ENCODE measurements at places on chromosomes 6 and 20.

GRCh38 chr6:43707767-43708166 lies 20.2 kb upstream of the MRPS18A start:
- no peak for DNase-seq

- DNase-seq: no peak
Measured at GRCh38 chr6:84227044-84227433, 404 bp downstream of the CEP162 start.

DNA sequence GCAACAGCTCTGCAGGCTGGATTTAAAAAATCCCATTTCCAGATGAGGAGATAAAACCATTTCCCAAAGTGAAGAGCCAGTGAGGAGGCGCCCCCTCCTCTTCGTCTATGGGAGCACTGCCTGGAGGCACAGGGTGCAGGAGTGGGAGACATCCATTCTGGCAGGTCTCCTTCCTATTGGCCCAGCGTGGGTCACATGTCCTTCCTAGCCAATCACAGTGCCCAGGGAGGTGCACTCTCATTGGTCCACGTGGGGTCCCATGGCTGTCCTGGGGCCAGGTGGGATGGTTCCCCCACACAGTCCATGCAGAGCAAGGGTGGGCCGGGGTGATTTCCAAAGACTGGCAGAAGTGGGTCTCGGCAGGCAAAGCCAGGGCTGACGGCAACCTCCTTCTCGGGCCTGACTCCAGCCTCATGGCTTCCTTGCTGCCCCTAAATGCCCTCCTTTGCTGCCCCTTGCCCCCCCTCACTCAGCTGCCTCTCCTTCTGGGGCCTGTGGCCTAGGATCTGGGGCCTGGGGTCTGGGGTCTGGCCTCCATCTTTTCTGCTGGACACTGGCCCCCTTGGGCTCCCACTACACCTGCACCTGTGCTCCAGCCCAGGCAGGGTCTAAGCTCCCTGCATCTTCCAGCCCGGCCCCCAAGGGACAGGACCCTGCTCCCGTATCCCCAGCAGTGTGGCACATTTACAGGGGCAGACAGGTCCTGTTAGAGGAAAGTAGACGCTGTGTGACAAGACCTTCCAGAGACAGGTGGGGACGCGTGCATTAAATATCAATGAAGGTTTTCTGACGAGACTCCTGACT lies 231.7 kb downstream of the TAF4 start:
- DNase-seq: no peak

DNA sequence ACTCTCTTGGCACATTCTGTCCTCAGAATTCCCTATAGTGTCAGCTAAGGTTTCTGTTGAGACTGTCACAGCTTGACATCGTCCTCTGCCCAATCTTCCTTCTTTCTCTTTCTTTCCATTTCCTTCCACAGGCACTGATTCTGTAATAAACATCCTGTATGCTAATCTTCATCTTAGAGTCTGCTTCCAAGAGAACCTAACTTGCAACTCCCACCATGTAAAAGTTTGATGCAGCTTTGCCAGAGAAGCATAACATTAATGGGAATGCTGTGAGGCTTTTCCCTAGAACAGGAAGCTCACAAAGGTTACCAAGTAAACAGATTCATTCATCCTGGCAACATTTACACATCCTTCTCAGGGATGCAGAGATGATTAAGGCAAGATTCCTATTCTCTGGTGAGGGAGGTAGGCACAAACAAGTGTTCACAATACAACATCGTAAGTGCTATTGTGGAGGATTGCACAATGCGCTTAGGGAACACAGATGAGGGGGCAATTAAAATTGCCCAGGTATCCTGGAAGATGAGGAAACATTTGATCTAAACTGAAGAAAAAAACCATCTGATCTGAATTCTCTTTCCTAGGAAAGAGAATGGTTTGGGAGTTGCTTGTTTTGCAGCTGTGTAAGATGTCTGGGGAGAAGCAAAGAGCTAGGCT lies 74.7 kb downstream of the GRM1 start:
- no peak for DNase-seq

DNA sequence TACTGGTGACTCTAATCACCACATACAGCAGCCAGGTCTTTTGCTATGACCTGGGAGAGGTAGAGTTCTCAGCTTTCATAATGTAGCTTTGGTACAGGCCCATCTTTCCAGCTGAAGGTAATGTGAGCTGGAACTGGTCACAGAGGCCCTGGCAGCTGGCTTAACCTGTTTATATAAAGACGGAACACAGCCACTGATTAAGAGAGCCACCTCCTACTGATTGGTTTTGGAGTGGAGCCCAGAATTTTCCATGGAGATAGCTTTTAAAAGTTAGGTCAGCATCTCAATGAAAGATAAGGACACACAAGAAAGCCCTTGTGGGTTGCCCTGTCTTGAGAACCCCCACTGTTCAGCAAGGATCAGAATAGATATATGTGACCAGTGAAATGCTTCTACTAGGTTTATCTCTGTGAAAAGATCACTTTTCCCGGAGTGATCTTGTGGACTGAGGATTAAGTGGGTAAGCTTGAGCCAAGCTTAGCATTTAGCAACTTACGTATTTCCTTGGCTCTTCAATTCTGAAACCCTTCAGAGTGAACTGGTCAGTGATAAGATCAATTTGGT lies 213.7 kb upstream of the CITED2 start:
- DNase-seq: no peak

GRCh38 chr6:35262596-35262995 lies 3.1 kb downstream of the ZNF76 start:
- peak; percentile 25 for DNase-seq

DNA sequence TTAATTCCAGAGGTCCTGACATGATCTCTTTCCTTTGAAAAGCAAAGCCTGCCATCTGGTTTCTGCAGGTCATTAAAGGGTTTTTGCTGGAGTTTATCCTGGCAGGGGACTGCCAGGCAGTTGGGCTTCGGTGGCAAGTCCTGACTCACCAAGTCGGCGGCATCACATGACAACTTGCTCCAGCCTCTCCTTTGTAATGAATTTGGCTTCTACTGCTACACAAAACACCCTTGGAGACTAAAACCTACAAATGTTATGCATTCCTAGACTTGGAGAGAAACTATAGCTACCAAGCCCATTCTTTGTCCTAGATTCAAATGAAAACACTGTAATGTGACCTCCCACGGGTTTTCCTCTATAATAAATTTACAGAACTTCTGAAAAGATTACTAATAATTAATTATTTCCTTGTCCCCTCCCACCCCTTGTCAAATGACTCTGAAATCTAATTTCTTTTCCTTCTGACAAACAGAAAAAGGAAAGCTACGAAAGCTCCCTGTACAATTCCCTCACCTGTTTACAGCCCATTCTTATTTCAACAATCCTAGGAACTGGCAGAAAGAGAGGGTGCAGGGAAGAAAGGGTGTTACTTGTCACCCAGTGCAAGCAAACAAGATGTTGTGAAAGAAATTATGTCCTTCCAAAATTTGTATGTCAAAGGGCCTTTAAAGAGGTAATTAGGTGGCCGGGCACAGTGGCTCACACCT lies 62.9 kb downstream of the QRSL1 start:
- peak; percentile 5 for DNase-seq

- no peak for DNase-seq
Measured at GRCh38 chr20:50977066-50978021, 18.7 kb downstream of the MOCS3 start.

DNA sequence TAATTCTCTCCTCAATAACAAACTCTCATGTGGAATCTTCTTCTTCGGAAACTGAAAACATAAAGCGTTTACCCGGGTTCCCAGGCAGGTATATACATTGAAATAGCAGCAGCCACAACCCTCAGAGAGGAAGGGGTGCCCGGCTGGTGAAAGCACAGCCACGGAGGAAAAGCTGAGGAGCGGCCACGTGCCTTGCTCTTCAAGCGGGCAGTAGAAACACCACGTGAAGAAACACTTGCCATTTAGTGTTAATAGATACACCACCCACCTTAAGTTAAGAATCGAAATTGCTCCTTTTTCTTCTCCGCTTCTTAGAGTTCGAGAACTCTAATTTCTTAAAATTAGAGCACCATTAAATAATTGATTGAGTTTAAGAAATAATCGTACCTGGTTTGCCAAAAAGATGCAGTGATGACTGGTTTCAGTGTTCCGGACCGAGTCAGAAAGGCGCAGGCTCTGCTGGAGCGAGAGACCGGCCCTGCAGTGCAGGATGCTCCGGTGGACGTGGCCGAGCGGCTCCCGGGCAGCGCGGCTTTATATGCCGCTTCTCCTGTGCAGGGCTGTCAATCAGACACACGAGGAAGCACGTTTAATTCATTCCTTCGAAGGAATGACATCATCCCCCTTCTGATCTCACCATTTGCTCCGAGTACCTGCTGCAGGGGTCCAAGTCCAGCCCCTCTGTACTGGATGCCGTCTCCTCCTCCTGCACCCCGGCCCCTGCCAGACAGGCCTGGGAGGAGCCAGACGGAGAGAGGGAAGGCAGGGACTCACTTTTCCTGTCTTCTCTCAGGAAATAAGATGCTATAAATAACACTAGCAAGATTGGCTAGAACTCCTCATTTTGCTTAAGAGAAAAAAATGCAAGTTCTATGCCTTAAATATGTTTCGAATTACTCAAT lies at the start of gene THBS2:
THBS2 (minus strand) TSS at position 510 of the 902 bp plus-strand sequence. CDS start 3,062 bp downstream, outside the sequence.
- peak; percentile 96 for DNase-seq

- DNase-seq: no peak
Measured at GRCh38 chr6:86142326-86142725, 499.6 kb upstream of the SYNCRIP start.

DNA sequence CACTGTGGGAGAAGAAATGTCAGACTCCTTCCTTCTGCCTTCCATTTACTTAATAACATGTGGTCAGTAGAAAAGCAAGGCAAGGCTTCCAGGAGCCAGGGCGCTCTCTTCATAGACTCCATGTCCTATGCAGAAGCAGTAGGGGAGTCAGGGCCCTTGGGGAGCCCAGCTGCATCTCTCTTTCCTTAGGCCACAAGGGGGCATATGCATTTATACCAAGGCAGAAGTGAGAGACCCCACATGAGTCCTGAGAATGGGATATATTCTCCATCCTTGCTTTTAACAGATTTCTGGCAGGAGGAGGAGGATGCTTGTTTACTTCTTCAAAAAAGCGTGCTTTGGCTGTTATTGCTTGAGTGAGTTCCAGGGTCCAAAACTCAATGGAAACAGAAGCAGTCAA lies 198.5 kb downstream of the HIVEP2 start:
- peak; percentile 27 for DNase-seq
